Omental fat pad (tissue), 4 donors: ENCODE measurements at places on chromosomes 5 and 9.

DNA sequence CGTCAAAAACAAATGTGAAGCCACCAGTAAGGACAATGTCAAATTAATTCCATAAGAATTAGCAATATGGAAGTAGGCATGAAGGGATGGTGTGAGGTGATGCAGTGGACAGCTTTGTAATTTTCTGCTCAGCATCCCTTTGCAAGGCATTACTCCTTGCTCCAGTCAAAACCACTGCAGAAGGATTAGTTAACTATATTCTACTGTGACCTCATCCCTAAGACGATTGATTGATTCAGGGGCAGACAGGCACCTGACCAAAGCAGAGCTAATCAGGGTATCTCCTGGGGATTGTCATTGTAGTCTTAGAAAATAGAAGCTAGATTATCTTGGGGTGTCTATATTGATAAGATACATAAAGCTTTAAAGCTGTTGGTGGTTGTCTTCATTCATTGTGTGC, 98.7 kb downstream of the NMUR2 start:
- no peak for DNase-seq

GRCh38 chr5:144336191-144336961, 165.7 kb downstream of the KCTD16 start:
- DNase-seq = no peak

DNA sequence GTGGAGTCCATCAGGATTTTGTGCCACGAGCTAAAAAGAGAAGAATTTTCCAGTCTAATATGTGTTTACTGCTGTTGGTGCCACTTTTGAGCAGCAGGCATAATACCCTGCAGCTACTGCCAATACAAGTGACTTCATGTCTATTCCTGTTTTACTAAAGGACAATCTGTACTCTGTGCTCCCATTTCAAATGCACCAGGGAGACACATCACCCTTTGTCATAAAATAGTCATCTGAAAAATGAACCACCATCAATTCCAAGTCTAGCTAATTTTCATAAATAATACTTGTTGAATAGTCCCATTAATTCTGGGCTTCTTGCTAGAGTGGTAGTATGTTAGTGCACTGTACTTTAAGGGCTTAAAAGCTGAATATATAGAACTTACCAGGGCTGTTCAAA, 8.9 kb upstream of the PKD2L2 start:
- DNase-seq = no peak

GRCh38 chr5:127083711-127084110, 10.4 kb upstream of the C5orf63 start:
- no peak for DNase-seq

DNA sequence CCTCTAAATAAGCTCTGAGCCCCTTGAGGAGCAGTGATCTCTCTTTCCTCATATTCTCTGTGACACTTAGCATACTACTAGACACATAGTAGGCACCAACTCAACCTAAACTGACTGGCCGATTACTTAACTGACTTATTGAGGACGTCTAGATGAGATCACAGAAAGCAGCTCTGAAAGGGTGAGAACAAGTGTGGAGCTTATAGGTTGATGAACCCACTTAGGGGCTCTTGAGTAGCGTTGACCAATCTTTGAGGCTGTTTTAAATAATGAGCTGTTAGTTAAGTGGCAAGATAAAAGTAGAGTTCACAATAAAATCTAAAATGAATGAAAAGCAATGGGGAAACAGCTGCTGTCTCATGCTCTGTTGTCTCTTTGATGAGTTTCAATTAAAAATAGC, 124.7 kb upstream of the TNPO1 start:
- no peak for DNase-seq

GRCh38 chr9:111455638-111456037, 28.5 kb downstream of the ECPAS start:
- no peak for DNase-seq

DNA sequence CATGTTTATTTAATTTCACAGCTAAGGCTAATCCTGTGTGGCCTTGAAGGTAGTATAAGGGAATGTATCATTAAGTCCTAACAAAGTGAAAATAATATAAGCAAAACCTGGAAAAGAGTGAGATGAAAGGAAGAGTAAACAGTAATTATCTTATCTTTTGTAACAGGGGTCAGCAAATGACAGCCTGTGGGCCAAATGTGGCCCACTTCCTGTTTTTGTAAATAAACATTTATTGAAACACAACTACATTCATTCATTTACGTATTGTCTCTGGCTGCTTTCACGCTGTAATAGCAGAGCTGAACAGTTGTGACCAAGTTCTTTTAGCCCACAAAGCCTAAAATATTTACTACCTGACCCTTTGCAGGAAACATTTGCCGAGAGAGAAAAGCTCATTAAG, 78.4 kb upstream of the HTR4 start:
- no peak for DNase-seq

GRCh38 chr5:135131801-135132680, 98.0 kb upstream of the PITX1 start:
- no peak for DNase-seq

- no peak for DNase-seq
Observed at GRCh38 chr5:97365918-97366317, 182.9 kb upstream of the RIOK2 start.
